ENCODE measurements at places on chromosomes 4 and X.

GRCh38 chr4:17763931-17764330 is 17.5 kb downstream of the FAM184B start:
- no peak for DNase-seq

GRCh38 chrX:53279296-53280237 is 1.8 kb downstream of the IQSEC2 start:
- DNase-seq, result no peak

DNA sequence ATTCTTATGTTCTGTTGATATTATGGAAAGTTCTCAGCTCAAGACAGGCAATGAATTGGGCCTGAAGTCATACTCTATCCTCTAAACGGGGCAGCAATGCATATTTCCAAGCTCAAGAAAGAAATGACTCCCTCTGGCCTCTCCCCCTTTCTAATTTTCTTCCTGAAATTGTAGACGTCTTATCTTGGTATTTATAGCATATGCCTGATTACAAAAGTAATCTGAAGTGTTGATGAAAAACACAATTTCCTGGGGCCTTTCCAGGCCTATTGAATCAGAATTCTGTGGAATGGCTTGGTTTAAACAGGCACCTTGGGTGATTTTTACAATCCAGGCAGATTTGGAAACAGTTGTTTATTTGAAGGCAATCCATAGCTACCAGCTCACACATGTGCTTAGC is 21.4 kb upstream of the PGRMC2 start:
- DNase-seq, result no peak

DNA sequence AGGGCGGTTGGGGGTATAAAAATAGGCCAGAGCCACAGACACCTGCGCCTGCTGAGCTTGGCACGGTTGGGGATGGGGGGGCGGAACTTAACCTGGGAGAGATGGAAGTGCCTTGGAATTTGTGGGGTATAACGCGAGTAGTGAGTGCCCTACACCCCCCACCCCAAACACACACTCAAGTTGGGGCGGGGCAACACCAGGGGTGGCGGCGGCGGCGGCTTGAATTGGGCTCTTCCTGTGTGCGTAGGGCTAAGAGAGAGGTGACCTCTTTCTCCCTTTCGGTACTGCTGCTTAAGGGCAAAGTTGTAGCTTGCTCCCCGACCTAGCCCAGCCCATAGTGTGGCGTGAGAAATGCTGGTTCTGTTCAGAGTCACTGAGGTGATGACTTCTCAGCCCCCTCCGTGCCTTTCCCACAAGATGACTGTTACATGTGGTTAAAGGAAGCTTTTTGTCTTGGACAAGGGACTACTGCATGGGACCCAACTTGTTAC is 839 bp downstream of the STK26 start:
- no peak for DNase-seq

GRCh38 chr4:3867403-3868100 is 101.4 kb downstream of the ADRA2C start:
- DNase-seq, result no peak

GRCh38 chrX:6959006-6959405 is 188.5 kb upstream of the STS start:
- no peak for DNase-seq

DNA sequence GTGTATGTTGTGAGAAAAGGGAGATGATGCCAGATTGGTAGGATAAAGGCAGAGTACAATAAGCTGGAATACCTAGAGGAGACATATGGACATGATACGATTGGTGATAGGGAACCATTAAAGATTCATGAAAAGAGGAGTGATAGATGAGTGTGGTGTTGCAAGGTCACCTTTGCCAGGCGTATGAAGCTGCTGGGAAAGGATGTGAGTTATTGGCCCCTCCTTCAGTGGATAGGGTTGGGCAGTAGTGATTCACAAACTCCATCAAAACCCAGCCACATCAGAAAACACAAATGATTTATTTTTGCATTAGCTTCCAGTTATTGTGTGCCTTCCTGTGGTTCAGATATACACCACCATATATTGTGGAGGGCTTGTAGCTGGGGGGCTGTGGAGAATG is 34.3 kb downstream of the TMEM164 start:
- DNase-seq, result no peak

DNA sequence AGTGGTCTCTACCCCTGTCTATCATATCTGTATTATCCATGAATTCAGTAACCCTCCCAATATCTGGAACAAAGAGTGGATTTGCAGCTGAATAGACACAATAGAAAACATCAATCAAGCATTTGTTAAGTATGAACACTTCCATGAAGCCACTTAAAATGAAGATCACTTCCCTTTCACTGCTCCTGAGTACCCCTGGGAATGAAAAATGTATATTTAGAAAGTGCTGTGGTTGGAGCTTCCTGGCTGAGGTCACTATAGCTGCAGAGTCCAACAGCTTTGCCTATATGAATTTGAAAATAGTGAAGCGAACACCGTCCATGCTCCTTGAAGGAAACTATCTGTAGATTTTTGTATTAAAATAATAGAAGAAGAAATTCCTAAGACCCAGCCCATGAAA is 227.0 kb downstream of the DTHD1 start:
- DNase-seq, result no peak

GRCh38 chr4:106971636-106972035 is 64.5 kb downstream of the DKK2 start:
- DNase-seq, result no peak

- no peak for DNase-seq
Measured at GRCh38 chr4:39587881-39588280, 50.8 kb downstream of the SMIM14 start.

DNA sequence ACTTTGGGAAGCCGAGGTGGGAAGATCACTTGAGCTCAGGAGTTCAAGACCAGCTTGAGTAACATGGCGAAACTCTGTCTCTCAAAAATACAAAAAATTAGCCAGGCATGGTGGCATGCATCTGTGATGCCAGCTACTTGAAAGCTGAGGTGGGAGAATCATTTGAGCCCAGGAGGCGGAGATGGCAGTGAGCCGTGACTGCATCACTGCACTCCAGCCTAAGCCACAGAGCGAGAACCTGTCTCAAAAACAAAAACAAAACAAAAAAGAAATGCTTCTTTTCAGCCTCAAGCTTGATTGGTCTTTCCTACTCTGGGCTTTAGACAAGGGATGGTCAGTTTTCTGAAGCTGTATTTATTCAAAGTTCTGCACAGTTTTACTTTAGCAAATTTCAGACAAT is 15.8 kb upstream of the DHRSX start:
- no peak for DNase-seq

GRCh38 chr4:153705743-153706468 is 21.8 kb downstream of the TLR2 start:
- DNase-seq, result no peak

DNA sequence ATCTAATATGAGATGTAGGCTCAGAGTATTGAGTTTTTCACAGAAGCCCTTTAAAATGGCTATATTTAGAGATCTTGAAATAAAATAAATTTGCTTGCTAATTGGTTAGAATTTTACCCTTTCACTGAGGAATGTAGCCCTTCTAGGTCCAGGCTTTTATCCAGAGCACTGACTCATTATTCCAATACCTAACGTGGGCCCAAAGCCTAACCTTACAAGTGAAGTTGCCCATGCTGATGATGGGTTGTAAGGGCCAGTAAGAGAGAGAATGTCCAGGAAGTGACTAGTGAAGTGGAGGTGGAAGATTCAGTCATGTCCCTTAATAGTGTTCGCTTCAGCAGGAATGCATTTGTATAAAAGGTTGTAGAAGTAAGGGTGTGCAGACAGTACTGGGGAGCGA is 155.9 kb downstream of the STIM2 start:
- no peak for DNase-seq

DNA sequence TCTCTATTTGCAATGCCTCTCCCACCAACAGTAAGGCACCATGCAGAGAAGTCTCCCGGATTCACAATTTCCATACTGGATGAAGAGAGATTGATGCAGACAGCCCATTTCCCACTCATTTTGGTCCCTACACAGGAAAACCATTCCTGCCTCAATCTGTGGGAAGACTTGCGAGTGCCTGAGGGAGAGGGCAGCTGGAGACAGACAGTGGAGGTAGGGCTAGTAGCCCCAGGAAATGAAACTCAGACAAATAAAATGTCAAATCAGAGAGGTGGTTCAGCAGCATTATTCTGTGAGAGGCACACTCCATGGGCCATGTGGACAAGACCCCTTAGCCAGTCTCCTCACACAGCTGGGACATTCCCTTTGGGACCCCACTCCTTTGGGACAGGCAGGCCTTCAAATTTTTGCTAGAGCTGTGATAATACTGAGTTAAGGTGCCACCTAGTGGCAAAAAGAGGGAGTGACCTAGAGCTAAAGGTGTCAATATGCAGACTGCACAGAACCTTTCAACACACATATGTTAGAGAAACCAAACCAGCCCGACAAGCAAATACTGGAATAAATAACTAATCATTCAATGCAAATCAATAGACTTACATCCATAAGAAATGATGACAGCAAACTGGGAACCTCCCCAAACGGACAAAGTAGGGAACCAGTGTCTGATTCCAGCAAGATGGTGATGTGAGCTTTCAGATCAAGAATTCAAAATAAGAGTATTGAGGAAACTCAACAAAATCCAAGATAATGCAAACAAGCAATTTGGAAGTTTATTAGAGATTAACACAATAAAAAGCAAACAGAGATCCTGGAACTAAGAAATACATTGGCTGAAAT is 1865.3 kb upstream of the AGA start:
- DNase-seq, result no peak

- DNase-seq, result no peak
Measured at GRCh38 chr4:163482190-163482589, 8.6 kb upstream of the TKTL2 start.

GRCh38 chrX:136827026-136827425 is 46.3 kb upstream of the ARHGEF6 start:
- DNase-seq, result peak; percentile 26

Measured in NCI-H774 (cell line).